ENCODE measurements at places on chromosomes 11 and 22. TPM values are rescaled to one million over a fixed set of nuclear protein-coding genes. Genes with fewer than 3 reads are reported as not detected.

PHF21B gene
- total RNA-seq, result not detected

KDM4D gene
- 0.66 TPM for total RNA-seq

SLC22A6 gene
- not detected for total RNA-seq

KRTAP5-1 gene
- total RNA-seq, result not detected

KCNQ1OT1 gene
- 5.0 TPM for total RNA-seq

OR2AG2 gene
- total RNA-seq, result 0.15 TPM

C22orf39 gene
- total RNA-seq, result 12.7 TPM

ANKK1 gene
- total RNA-seq, result 0.15 TPM

SCN3B gene
- total RNA-seq, result under 0.01 TPM

ISX gene
- total RNA-seq, result not detected

LGALS12 gene
- not detected for total RNA-seq

CDC42EP1 gene
- 22.0 TPM for total RNA-seq

DGCR6 gene
- total RNA-seq, result 0.15 TPM

GALR3 gene
- total RNA-seq, result not detected

AHNAK gene
- total RNA-seq, result 944 TPM

VPREB1 gene
- not detected for total RNA-seq

RTCB gene
- total RNA-seq, result 128 TPM

AP5B1 gene
- 7.1 TPM for total RNA-seq

C22orf15 gene
- 3.1 TPM for total RNA-seq

ACRV1 gene
- under 0.01 TPM for total RNA-seq

USP35 gene
- total RNA-seq, result 18.9 TPM

CCDC116 gene
- 0.15 TPM for total RNA-seq

IL18 gene
- total RNA-seq, result 0.87 TPM

CABP4 gene
- not detected for total RNA-seq

OR5B21 gene
- not detected for total RNA-seq

GCAT gene
- total RNA-seq, result 27.6 TPM

MPPED1 gene
- not detected for total RNA-seq

NUP50 gene
- total RNA-seq, result 38.0 TPM

MFNG gene
- 1.5 TPM for total RNA-seq

PYGM gene
- 1.3 TPM for total RNA-seq

RFPL3 gene
- not detected for total RNA-seq

ACER3 gene
- total RNA-seq, result 6.0 TPM

OR10A3 gene
- not detected for total RNA-seq

CAPRIN1 gene
- total RNA-seq, result 206 TPM

SLC6A5 gene
- under 0.01 TPM for total RNA-seq

KRTAP5-5 gene
- total RNA-seq, result not detected

DLG2 gene
- 4.4 TPM for total RNA-seq

KRTAP5-4 gene
- not detected for total RNA-seq

OSM gene
- total RNA-seq, result not detected

MMP10 gene
- 0.87 TPM for total RNA-seq

HMOX1 gene
- 217 TPM for total RNA-seq

INS gene
- total RNA-seq, result not detected

CECR2 gene
- not detected for total RNA-seq

WBP2NL gene
- total RNA-seq, result 1.7 TPM

KCNC1 gene
- 0.17 TPM for total RNA-seq

GLB1L2 gene
- 0.15 TPM for total RNA-seq

MRGPRF gene
- total RNA-seq, result 77.2 TPM

MPZL2 gene
- 0.73 TPM for total RNA-seq

IRAG1 gene
- 7.0 TPM for total RNA-seq

Measured in smooth muscle cell of trachea (primary cell).